ENCODE measurements at places on chromosomes 7 and 10.

DNA sequence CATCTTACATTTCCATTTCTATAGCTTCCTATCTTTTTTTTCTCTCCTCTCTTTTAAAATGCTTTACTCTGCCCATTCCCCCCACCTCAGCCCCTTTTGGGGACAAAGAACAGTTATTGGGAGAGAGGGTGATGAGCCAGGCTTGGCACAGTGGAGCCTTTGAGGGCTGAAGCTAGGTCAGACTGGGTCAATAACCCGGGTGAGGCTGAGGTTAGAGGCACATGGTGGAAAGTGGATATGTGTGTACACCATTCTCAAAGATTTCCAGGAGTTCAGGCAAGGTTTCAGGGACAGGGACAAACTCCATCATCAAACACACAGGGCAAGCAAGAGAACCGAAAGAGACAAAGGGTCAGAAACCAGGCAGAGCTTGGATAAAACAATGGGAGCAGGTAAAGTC is 11.5 kb downstream of the ABCB4 start:
- no peak for DNase-seq

DNA sequence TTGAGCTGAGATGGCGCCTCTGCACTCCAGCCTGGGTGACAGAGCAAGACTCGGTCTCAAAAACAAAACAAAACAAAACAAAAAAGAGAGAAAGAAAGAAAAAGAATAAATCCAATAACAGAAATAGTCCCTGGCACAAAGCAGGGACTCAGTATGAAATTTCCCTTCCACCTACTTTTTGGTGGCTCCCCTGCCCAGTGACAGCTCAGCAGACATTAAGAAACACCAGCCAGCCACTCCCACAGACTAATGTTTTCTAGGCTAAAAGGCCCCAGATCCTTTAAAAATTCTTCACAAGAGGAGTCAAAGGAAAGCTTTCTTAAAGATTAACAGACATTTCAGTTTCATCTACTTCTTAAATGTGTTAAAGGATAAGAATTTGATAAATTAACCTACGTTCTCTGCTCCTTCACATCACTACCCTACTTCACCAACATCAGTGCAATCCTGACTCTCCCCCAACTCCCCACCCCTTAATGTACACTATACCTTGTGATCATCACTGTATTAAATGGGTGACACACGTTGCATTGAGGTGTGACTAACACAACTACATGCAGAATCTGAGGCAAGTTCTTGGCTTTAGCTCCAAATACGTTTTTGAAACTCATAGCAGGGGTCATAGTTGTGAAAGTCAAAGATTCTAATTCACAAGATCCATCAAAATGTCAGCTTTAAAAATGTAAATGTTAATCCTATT is 114.5 kb upstream of the CAV2 start:
- DNase-seq: no peak

DNA sequence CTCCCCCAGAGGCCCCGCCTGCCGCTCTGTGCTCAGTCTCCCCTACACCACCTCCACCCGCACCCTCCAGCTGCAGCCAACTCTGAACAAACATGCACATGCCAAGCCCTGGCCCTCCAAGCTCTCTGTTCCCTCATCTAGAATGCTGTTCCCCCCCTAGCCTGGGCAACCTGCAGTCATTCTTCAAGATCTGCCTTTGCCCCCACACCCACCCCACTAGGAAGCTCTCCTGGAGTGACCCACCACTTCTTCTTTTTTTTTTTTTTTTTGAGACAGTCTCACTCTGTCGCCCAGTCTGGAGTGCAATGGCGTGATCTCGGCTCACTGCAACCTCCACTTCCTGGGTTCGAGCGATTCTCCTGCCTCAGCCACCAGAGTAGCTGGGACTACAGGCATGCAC is 13.7 kb downstream of the MYL10 start:
- DNase-seq: no peak

DNA sequence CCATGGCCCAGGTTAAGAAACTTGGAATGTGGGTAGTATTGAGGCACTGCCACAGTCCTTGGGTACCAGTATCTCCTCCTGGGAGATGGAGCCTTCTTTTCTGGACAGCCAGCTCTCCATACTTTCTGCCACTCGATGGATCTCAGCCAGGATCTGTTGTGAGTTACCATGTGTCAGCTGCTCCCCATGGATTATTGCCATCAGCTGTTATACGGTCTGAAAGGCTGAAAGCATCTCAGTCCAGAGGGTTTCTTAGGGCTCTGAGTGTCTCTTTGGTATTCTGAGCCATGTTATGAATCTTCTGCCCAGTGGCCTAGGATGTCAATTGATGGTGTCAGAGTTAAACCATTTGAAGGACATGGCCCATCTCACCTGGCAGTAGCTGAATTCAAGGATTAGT is 197.5 kb downstream of the C7orf25 start:
- DNase-seq: no peak

GRCh38 chr7:108818742-108819141 is 249.1 kb downstream of the DNAJB9 start:
- no peak for DNase-seq

GRCh38 chr7:98232799-98233198 is 19.2 kb downstream of the TECPR1 start:
- DNase-seq: no peak

- DNase-seq: no peak
Observed at GRCh38 chr7:51368334-51368733, 51.7 kb upstream of the COBL start.

- no peak for DNase-seq
Observed at GRCh38 chr10:49625411-49625810, 11.6 kb downstream of the CHAT start.

GRCh38 chr10:129511758-129512157 is 44.7 kb downstream of the MGMT start:
- no peak for DNase-seq

GRCh38 chr10:130968964-130969363 is 342.6 kb downstream of the TCERG1L start:
- DNase-seq: no peak

- DNase-seq: no peak
Observed at GRCh38 chr10:30546511-30546910, 83.0 kb downstream of the LYZL2 start.

GRCh38 chr10:48287417-48288391 is 13.2 kb upstream of the FRMPD2 start:
- no peak for DNase-seq

DNA sequence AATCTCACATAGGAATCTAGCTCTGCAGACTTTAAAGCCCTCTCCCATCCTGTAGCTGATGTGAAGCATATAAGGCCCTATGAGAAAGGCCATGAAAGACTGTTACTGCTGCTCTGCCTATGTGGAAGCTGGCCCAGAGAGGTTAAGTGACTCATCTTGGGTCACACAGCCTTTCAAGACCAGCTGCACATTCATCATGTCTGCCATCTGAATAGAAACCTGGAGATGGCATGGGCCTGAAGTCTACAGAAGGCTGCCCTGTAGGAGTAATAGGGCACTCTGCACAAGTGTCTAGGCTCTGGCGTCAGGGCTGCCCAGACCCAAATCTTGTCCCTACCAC is 59.4 kb upstream of the COL13A1 start:
- DNase-seq: no peak

- DNase-seq: no peak
Observed at GRCh38 chr10:11506247-11506789, 105.1 kb downstream of the USP6NL start.

- no peak for DNase-seq
Observed at GRCh38 chr10:115963848-115964247, 309.2 kb downstream of the GFRA1 start.

GRCh38 chr10:132849546-132850031 is 63.6 kb upstream of the NKX6-2 start:
- no peak for DNase-seq

DNA sequence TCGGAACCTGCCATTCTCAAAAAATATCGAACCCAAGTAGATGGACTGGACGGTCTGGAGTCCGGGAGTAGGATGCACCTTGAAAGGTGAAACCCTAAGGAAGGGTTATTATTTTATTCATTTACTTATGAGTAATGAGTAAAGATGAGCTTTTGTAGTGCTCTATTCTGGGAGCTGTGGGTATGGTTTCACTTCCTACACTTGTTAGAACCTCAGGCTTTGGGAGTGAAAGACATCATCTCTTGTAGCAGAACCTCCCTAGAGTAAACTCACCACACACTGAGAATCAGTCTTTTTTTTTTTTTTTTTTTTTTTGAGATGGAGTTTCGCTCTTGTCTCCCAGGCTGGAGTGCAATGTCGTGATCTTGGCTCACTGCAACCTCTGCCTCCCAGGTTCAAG is 389.4 kb upstream of the AUTS2 start:
- no peak for DNase-seq

GRCh38 chr10:95517536-95518454 is 43.4 kb downstream of the SORBS1 start:
- no peak for DNase-seq

- no peak for DNase-seq
Observed at GRCh38 chr10:49381111-49381900, 14.6 kb downstream of the DRGX start.
